ENCODE measurements at places on chromosomes 6 and 20. TPM values are rescaled to one million over a fixed set of nuclear protein-coding genes. Genes with fewer than 3 reads are reported as not detected.

- H3K4me3 ChIP-seq = no peak overlapping the region
- no peaks in the 10 kb centered on the region for H3K36me3 ChIP-seq
- H3K4me1 ChIP-seq = no peaks in the 10 kb centered on the region
- H3K27ac ChIP-seq = no peak overlapping the region
- H3K27me3 ChIP-seq = peaks cover 27% of the 10 kb centered on the region
- no peak for DNase-seq
Measured at GRCh38 chr6:96649926-96650325, 87.0 kb downstream of the FHL5 start.

GRCh38 chr6:92586236-92586977 lies 833.0 kb downstream of the EPHA7 start:
- no peaks in the 10 kb centered on the region for H3K27me3 ChIP-seq
- H3K4me1 ChIP-seq = no peaks in the 10 kb centered on the region
- no peaks in the 10 kb centered on the region for H3K36me3 ChIP-seq
- no peak for DNase-seq
- H3K4me3 ChIP-seq = no peak overlapping the region
- H3K27ac ChIP-seq = no peak overlapping the region

The RAB23 gene
- total RNA-seq = 3.5 TPM

- H3K36me3 ChIP-seq = no peaks in the 10 kb centered on the region
- no peak overlapping the region for H3K27ac ChIP-seq
- no peak overlapping the region for H3K4me3 ChIP-seq
- no peaks in the 10 kb centered on the region for H3K4me1 ChIP-seq
- no peak for DNase-seq
- H3K27me3 ChIP-seq = no peaks in the 10 kb centered on the region
Measured at GRCh38 chr20:8527998-8528723, 396.1 kb downstream of the PLCB1 start.

Measured in activated CD4-positive, alpha-beta memory T cell treated with anti-CD3 and anti-CD28 coated beads, Interleukin-2, amount 10 ng/mL, durations not matched to agents 7 days and 5 days (primary cell).